Cerebellar nuclear complex (tissue), 1 donor: ENCODE measurements at places on chromosomes 13 and 19.

- DNase-seq = no peak
These were observed at the start of gene CGB7 for GRCh38 chr19:49057636-49058234. CGB7 (minus strand) TSS chr19:49057749; CDS start chr19:49055375, 2,374 bp downstream.

- DNase-seq = no peak
These were observed 15.0 kb upstream of the VSTM2B start for GRCh38 chr19:29510701-29511265.

- no peak for DNase-seq
These were observed 378.5 kb downstream of the MYO16 start for GRCh38 chr13:109007946-109008345.

- DNase-seq = no peak
These were observed 357.7 kb upstream of the TSHZ3 start for GRCh38 chr19:31706691-31707620.

DNA sequence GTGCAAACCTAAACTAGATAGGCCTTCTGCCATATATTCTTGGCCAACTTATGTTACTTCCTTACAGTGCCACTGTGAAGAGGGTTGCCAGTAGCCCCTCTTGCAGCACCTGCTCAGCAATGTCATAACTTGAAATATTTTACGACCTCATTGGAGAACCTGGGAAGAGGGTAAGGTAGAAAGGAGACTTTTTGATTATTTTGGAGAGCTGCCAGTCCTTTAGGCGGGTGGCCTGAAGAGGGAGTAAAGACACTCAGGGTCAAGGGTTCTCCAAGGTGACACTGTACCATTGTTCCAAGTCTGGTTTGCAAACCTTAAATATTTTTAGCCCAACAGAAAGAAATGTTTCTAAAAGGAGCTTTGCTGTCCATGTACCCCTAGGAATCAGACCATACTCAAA, 118.3 kb downstream of the FLT1 start:
- DNase-seq = no peak

DNA sequence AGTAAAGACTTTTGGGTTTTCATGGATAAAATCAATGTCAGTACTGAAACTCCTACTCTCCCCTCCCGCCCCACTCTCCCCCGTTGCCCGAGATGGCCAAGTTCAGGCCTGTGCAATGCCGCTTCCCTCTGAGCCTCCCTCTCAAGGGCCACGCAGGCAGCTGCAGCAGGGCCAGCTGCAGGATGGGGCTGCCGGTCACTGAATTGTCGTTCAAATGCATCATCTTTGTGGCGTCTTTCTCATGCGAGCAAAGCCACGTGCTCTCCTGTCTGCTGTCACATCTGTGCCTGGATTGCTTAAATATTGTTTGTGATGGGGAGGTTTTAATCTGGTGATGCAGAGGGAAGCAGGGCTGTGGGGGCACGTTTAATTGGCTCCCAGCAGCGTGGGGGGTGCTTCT, 26.6 kb downstream of the SHISA2 start:
- no peak for DNase-seq
